Umbilical cord (tissue), 2 donors: ENCODE measurements at places on chromosomes 3 and 15.

DNA sequence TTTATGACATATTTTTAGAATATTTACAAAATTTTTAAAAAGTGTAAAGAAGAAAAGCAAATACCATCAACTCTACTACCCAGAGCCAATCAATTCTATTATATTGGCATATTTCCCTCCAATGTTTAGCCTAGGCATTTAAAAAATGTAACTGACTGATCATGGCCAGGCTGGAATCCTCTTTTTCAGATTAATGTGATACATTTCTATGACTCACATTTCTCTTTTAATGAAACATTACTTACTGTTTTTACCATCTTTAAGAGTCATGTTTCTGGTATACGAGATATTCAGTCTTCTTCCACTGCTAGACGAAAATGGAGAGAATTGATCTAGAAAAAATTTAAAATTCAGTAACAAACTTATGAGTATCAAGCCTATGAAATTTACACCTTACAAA, 53.4 kb upstream of the DCUN1D1 start:
- no peak for DNase-seq

DNA sequence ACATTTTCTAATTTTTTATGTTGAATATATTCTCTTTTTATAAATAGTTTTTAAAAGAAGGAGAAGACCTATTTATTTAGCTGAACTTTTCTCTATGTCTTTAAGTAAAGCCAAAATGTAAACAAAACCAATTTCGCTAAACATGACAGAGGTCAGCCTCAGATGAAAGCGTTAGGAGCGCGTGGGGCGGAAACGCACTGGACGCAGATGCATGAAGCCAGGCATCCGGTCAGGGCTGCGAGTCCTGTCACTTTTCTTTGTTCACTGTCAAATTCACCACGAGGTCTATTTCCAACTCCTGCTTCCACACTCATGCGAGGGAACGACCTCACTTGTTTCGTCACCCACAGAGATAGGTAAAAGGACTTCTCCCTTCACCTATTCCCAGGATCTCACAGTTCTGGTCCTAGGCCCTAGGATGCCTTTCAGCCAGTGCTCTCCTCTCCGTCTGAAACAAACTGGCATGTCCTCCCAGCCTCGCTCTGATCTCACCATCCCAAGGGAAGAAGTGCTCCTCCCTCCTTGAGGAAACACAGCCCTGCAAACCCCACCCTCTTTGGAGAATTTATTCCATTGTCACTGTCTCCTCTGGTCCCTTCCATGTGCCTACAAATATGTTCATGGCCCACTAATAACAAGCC, 57.9 kb downstream of the ITGB5 start:
- DNase-seq = no peak

DNA sequence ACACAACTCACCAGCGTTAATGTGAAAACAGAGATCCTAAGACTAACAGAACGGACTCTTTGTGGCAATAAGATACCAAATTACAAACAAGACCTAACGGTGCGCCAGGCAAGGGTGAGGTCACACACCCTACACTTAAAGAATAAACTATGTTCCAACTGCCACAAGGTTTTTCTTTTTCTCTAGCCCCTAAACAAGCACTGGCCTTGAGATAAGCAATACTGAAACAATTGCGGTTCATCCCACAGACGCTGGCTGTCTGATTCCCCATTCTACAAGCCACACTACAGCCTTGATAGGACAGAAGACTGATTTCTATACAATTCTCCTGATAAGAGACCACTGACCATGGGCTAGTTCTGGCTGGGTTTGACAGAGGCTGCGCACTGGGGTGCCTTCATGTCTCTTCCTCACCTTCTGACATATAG, 20.5 kb upstream of the LIMD1 start:
- no peak for DNase-seq

DNA sequence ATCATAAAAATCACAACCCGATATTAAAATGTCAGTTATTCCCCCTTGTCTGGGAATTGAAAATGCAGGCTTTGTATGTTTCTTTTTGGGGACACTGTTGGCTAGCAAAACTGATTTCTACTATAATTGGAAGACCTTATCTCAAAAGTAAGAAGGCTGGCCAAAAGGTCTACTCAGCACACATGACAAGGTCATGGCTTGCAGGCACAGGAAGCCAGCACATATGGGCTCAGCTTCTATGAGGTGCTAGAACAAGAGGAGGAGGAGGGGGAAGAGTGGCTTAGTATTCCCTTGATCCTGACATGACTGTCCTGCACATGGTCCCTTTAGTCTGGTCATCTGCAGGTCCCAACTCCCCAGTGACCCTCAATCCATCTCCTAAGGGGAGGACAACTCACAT, 681.2 kb downstream of the SQOR start:
- DNase-seq = no peak

- DNase-seq = peak; percentile 12
Observed at GRCh38 chr15:23420806-23421575, 26.1 kb downstream of the GOLGA6L2 start.
